ENCODE measurements at places on chromosomes 3 and 15.

GRCh38 chr3:50150404-50150750 is 4.7 kb upstream of the SEMA3F start:
- no peak for DNase-seq

DNA sequence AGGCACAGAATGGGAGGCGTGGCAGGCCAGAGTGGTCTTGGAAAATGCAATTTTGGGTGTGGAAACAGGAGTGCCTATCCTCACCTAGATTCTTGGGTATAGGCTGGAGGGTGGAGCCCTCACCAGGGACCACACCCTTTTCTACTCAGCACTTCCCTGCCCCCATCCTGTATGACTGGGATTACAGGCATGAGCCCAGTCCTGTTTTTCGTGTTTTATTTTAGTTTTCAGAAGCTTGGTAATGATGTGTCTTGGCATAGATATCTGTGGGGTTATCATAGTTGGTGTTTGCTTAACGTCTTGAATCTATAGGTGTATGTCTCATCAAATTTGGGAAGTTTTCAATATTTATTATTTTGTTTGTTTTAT is 248.7 kb upstream of the CBLB start:
- DNase-seq: no peak

DNA sequence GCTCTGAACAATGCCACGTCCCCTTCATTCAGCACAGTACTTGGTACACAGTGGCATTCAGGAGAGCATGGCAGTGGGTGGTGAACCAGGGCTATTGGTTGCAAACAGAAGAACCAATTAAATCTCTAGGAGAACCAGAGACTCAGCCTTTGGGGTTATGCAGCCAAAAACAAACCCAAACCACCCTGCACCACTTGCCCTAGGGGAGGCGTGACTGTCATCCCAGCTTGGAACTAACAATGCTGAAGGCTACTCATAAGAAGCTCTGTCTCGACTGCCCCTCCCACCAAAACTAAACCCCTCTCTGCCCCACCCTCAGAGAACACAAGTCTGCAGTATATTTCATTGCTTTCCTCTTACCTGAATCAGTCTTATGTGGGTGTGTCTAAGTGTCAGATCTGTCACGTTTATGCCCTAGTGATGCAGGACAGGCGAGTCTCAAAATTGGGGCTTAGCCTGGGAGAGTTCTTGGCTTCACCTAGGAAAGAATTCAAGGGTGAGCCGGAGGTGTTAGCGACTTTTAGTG is 15.2 kb upstream of the KLHL40 start:
- no peak for DNase-seq

GRCh38 chr3:29582273-29582672 is 301.4 kb downstream of the RBMS3 start:
- DNase-seq: no peak

Data from activated T-helper 1 cell treated with Interleukin-2 at 50 U/mL for 16 hours (primary cell).